Hematopoietic multipotent progenitor cell treated with erythropoietin and hydrocortisone succinate and interleukin-3 and kit ligand, for 6 days (in vitro differentiated cells): ENCODE measurements at places on chromosomes 4 and X.

GRCh38 chr4:73019462-73020047 is 50.0 kb downstream of the COX18 start:
- DNase-seq: peak; percentile 83

GRCh38 chr4:8844976-8845690 is 26.5 kb downstream of the HMX1 start:
- no peak for DNase-seq

GRCh38 chr4:139020384-139020783 is 4.8 kb downstream of the NOCT start:
- DNase-seq: no peak

DNA sequence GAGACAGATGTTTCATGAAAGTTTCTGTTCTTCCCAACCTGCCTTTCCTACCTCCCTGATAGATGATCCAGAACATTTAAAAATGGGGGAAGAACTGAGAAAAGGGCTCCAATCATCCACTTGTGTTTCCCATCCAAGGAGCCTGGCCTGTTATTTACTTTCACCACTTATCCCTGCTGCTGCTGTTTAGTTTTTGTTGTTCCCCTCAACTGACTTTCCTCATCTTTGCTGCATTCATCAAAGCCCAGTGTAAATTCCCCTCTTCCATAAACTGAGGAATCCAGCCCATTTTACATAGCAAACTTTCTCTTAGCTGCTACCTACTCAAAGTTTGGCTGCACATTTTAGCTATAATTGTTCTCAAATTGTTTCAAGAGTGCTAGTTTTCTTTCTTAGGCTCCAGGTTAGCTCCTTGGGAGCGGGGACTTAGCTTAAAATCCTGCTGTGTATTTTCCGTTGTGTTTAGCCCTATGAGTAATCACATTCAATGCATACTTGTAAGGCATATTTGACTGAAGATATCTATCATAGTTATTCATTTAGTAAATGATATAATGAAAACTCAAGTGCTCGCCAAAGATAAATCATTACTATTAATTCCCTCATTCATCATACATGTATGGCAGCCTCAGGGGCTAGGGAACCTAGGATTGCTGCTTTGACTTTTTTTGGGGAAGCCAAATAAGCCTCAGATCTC is 1.4 kb upstream of the PTPN13 start:
- DNase-seq: no peak

DNA sequence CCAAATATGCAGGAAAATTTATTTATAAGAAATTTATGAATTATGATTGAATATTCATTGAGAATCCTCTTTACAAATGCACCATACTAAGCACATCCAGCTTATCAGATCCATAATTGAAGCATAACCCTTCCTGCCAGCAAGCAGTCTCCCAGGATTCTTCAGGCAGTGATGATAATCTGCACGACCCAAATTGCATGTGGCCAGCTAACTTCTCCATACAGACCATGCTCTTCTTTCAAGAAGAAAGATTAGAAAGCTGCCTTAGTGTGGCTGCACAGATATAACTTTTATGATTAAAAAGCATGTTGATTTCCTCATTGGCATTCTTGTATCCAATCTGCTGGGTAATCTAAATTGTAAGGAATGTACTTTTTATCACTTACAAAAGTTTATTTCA is 3.3 kb upstream of the CBR4 start:
- peak; percentile 21 for DNase-seq

GRCh38 chr4:48660347-48660746 is 119.7 kb downstream of the FRYL start:
- DNase-seq: no peak

DNA sequence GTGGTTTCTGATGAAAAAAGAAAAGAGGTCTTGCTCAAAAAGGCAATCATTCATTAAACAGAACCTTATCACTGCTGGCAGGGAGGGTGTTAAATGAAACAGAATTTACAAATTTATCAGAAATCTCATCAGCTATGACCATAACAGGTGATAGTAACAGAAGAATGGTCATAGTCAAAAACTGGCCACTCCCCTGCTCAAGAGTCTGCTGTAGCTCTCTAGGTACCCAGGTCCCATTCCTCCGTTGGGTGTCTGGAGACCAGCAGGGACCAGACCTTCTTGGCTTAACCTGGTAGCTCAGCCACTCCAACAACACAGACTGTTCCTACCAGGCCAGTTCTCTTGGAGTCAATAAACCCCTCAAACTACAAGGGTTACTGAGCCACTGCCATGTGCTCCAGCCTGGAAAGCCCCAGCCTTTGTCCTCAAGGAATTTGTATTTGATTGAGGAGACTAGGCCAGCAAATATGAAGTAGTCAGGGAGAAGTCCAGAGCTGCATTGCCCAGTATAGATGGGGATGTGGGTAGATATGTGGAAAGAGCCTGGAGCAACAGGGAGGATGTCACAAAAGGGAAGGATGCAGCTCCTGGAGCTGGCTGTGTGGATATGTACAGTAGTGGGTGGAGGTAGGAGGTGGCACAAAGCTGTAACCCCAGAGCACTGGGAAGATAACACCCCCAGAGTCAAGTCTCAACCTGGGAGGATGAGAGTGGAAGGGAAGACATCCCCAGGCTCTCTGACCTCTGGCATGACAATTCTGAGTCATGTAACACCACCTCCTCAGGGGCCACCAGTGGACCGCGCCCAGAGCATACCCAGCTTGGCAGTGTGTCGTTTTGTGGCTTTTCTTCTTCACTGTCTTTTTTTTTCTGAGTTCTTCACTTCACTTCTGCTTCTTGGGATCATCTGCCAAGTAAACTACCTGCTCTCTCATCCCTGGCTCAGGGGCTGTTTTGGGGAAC is 21.9 kb downstream of the RASL11B start:
- DNase-seq: no peak

DNA sequence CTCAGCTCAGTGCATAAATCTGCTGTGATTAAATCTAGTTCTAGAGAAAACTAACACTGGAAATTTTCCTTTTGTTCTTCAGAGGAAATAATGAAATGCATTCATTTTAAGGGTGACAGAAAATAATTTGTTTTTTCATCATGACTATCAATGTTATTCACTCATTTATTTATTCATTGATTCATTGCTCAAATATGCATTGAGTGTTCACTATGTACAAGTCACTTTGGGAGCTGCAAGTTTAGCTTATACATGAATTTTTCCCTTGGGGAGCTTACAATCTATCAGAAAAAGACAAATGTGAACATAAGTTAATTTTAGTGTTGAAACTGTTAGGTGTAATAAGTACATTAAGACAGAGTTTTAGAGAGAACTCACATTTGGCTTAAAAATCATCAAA is 897.8 kb downstream of the CENPC start:
- no peak for DNase-seq

GRCh38 chr4:67884701-67885100 is 899 bp upstream of the TMPRSS11D start:
- DNase-seq: no peak

DNA sequence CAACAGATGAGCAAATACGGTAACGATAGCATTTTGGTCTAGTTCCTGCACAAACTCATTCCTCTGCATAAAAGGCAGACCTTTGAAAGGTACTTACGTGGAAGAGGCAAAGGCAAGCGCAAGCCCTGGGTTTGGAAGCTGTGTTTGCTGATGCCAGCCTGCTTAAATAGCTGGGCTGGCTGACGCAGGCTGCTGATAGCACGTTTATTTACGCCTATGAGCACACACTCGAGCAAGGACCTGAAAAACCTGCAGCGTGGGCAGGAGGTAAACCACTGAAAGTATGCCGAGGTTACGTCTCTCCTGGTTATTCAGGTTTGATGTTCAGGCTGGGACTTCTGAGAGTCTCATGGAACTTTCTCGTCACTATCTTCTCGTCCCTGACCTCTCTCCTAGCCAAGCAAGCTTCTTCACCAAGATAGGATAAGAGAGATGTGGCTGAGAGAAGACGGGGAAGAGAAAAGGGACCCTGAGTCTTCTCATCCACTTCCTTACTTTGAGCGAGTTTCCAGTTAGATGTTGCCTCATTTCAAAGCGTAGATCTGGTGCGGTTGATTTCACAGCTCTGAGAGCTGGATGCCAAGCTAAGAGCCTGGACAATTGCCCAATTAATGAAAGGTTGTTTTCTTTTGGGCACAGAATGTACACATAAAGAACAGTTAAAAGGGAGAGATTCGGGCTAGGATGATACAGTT is at the start of gene HOPX:
TSS of gene HOPX (minus strand) at position 139 of the 695 bp plus-strand sequence. CDS start 23,480 bp downstream, outside the sequence.
- DNase-seq: peak; percentile 56
